RPMI7951 (cell line): ENCODE measurements at places on chromosomes 4 and X. TPM values are rescaled to one million over a fixed set of nuclear protein-coding genes. Genes with fewer than 3 reads are reported as not detected.

Gene RBM46
- total RNA-seq = not detected in 2 replicates

Gene LRIT3
- total RNA-seq = not detected in 2 replicates

Gene RRH
- not detected in 2 replicates for total RNA-seq

DNA sequence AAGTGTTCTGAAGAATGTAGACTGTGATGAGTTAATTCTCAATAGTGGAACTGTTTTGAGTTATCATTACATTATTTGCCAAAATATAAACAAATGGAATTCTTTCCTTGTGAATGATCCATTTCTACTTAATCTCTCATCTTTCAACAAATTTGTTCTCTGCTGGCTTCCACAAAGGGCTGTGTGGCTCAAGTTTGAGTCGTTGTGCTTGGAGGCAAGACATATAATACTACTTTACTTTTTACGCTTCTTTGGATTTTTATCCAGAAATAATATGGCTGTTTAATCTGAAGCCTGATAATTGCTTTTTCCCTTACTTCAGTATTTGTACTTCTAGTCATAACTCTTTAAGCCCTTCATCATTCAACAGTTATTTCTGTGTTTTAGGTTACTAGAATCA is 169.5 kb downstream of the ARHGAP10 start:
- no peak for DNase-seq

DNA sequence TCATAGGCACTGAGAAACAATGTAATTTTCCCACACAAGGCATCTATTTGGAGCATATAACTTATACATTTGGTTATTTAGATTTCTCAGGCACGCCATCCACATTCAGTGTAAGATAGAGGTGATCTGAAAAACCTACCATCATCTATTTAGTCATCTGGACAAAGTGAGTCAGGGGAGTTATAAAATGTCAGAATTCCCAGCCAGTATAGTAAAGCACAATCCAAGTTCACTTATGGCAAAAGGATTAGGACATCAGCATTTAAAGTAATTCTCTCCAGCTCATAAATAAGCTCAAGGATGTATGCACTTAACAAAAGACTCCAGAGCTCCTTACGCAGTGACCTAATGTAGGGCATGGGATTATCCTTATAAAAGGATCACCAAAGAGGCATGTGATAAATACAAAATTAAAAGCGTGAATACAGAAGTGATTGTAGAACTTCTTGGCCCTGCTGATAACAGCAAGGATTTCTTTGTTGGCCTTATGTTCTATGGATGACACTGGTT is 65.3 kb upstream of the DCLK2 start:
- DNase-seq = no peak

- DNase-seq = peak; percentile 3
Measured at GRCh38 chr4:149426461-149426860, 389.2 kb downstream of the IQCM start.

DNA sequence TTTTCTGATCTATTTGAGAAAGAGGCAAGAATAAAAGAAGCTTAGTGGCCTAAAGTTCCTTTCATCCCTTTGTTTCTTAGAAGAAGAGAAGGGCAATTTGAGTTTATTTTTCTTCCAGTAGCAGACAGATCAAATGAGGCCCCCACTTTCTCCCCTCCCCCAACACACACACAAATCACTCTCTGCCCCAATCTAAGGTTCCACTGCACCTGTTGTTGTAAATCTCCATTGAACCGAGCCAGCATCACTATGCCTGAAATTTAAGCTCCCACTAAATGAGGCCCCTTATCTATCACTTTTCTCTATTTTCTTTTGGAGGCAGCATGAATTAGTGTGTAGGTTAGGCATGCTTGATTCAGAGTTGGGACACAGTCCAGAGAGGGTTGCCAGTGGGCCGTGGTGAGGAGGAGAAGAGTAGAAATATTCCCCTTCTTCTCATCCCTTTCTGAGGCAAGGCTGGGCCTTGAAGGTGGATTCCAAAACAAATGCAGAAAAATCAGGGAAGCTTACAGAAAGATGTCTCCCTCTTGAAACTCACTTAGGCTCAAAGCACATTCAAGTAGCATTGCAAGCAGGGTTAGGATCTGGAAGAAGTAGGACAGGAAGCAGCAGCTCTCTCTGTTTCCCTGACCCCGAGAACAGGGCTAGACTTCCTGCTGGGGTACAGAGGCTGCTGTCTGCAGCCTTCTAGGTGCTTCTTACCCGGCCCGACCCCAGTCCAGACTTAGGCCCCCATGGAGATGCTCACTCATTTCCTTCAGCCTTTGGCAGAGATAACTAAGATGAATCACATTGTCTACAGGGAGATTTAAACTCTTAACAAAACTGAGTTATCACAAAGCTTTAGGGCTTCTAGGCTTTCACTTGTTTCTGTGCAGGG is 70.7 kb downstream of the RASL11B start:
- no peak for DNase-seq

DNA sequence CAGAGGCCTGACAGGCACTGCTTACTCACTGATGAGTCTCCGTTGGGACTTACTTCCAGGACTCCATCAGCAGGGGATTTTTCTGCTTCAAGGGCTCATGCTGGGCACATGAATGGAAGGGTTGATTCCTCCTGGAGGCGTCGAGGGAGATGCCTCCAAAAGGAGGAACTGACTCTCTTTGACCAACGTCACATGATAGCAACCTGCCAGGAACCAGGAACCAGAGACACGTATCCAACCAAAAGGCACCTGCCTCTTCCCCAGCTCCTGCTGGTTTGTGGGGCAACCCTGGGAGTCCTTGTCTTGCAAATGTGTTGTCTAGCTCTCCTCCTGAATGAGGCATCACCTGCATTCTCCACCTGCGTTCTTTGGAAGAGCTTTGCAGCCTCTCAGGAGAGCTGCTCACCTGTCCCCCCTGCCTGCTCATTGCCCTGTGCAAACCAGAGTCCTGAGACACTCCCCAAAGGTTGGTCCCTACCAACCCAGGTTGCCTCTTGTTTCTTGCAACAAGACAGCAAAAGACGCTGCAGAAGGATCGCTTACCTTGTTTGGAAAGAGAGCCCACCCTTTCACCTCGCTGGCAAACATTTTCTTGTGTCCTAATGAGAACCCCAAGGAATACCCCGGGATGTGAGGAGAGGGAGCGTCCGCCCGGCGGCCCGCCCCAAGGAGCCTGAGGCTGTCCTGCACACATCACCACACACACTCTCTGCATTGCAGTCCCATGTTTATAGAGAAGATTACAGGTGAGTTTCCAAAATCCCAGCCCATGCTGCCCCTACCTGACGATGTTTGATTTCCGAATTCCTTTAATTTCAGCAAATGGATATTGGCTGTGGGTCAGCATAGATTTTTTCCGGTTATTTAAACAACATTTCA is 30.5 kb upstream of the SHOX start:
- DNase-seq = no peak

- DNase-seq = peak; percentile 77
Measured at GRCh38 chrX:110082161-110082560, 79.2 kb downstream of the TMEM164 start.

DNA sequence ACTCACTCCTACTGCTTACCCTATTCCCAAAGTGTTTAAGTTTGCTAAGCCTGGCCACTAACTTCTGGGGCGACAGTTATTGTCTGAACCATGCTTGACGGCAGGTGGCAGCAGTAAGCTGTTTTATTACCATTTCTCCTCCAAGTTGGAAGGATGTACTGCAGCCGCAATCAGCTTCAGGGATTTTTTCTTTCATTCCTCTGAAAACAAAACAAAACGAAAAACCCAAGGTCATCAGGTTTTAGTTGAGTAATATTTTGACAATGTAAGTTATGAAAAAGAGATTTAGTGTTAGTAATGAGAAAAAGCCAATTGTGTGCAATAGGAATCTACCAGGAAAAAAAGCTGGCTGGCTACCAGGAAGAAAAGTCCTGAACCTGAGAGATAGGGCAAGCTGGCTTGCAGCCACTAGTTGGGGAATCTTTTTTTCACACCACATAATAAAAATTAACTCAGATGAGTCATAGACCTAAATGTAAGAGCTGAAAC is 13.2 kb upstream of the RAB9B start:
- DNase-seq = peak; percentile 41

DNA sequence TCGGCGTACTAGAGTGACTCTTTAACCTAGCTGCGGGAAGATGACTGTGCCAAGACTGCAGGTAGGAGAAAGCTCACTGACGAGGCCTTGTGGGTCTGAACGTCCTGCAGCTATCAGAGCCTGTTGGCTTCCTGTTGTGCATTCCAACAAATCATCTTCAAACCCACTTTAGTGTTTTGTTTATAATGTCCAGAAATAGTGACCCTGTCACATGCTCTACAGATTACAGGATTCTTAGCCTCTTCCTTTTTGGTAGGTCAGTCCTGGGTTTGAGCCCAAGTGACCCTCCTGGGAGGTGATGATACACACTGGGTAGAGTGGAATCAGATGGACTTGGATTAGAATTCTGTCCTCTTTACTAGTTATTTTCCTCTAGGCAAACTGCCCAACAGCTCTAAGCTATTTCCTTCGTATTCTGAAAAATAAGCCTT is 33.2 kb downstream of the HTT start:
- DNase-seq = no peak

DNA sequence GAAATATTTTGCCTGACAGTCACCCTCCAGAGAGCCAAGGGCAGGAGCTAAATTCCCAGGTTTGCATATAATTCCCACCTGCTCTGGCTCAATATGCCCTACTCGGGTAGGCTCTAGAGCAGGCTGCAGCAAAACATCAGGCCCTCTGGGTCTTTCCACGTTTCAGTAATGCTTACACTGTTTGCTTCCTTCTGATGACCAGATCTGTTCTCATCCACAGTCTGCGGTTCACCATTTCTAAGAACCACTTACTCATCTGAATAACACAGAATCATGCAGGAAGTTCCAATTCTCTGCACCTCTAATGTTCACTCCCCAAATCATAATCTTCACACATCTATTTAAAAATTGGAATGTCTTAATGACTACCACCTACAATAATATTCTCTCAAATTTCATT is 141.4 kb downstream of the PPP3CA start:
- DNase-seq = peak; percentile 27

DNA sequence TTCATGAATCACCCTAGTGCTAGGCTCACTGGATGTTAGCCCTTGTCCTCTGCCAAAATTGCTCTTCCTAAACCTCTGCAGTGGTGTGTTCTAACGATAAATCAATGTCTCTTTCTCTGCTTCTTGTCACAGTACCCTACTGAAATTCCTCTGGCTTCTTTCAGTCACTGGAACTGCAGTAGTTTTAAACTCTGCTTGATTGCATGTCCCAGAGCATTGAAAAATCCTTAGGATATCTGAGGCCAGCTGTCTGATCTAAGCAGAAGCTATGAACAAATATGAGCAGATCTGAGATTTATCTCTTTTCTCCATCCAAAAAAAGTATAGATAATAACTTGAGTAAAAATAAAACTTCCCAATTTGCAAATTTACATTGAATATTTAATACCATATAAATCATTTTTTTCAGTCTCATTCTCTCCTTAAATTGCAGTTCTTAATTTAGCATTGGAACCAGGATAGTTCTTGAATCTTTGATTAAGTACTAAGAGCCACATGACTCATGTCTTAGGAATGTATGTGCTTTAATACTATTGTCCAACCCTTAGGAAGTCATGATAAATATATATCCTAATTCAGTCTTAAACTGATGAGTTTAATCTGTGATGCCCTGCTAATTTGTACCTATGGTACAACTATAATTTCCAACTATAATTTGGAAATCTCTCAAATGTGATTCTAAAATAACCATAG is 169.7 kb downstream of the PDHA2 start:
- DNase-seq = no peak

- peak; percentile 51 for DNase-seq
Measured at GRCh38 chrX:3815896-3816664, 102.6 kb upstream of the PRKX start.

GRCh38 chrX:39969099-39969818 is 128.5 kb downstream of the BCOR start:
- no peak for DNase-seq

DNA sequence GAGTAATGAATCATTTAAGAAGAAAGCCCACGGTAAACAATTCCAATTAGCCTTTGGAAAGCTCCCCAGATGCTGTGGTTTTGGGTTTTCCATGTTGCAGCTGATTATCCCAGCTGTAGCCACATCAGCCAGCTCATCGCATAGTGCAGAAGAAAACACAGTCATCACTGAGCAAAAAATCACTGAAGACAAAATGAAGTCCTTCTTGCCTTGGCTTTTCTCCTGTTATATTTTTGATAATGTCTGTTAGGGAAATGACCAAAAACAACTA is 193.0 kb upstream of the C1QTNF7 start:
- peak; percentile 97 for DNase-seq

GRCh38 chrX:130606425-130606824 is 204.6 kb downstream of the RBMX2 start:
- no peak for DNase-seq

- no peak for DNase-seq
Measured at GRCh38 chrX:40030205-40030604, 67.6 kb downstream of the BCOR start.

GRCh38 chr4:77538144-77538543 is 67.5 kb upstream of the CXCL13 start:
- DNase-seq = peak; percentile 84
